ENCODE measurements at places on chromosomes 12 and 14. TPM values are rescaled to one million over a fixed set of nuclear protein-coding genes. Genes with fewer than 3 reads are reported as not detected.

DNA sequence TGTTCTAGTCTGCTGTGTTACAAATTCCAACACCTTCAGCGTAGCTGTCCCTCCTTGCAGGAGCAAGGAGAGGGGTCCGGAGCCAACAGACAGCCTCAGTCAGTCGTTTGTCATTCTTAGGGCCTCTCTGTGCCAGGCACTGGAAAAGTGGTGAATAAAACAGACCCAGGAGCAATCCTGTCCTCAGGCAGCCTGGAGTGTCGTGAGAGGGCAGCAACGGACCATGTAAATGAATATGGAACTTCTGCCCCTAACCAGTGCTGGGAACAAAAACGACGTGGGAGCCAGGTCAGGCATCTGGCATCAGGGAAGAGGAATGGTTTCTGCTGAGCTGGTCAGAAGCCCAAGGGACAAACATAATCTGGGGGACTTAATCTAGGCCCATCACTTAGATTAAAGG lies 64.8 kb upstream of the PSMC1 start:
- DNase-seq: no peak

CIROP gene
- not detected for total RNA-seq

DNA sequence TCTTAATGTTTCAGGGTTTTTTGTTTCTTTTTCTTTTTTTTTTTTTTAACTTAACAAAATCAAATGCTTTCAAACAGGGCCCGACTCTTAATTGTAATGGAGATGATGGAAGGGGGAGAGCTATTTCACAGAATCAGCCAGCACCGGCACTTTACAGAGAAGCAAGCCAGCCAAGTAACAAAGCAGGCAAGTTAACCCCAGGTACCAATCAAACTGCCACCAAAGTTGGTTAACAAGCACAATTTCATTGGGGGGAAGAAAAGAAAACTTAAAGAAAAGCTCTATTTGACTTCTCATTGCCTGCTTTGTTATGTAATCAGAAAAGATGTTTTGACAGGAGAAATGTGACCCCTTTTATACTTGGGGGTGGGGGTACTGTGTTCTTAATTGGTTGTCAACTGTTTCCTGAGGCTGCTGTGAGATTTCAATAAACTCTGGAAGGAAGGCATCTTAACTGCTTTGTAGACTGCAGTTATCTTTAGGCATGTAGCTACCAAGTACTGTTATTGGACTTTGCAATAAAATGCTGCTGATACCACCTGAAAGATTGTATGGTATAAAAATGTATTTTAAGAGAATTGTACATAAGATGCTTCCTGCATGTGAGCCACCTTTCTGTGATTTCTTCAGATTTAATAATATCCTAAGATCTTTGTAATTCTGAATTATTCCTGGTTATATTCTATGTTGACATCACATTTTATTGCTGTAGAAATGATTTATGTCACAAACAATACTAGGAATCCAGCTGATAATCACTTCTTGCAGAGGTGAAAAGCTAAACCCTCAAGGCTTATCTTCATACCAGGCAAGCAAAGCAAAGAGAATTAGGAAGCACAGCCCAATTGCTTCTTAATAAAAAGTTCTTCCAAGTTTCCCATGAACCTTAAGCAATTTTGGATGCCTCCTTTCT lies 26.9 kb downstream of the MAPKAPK5 start:
- no peak for DNase-seq

GRCh38 chr14:30389134-30389876 lies 169.7 kb upstream of the G2E3 start:
- DNase-seq: no peak

KRT82 gene
- not detected for total RNA-seq

REM2 gene
- 0.05 TPM for total RNA-seq

CDCA3 gene
- total RNA-seq: 143 TPM

CCDC38 gene
- total RNA-seq: 0.39 TPM
